Suprapubic skin (tissue), 4 donors: ENCODE measurements at places on chromosomes 2 and 18.
A peak's percentile ranks its signal among the peaks of the same experiment; 100 is the strongest.

DNA sequence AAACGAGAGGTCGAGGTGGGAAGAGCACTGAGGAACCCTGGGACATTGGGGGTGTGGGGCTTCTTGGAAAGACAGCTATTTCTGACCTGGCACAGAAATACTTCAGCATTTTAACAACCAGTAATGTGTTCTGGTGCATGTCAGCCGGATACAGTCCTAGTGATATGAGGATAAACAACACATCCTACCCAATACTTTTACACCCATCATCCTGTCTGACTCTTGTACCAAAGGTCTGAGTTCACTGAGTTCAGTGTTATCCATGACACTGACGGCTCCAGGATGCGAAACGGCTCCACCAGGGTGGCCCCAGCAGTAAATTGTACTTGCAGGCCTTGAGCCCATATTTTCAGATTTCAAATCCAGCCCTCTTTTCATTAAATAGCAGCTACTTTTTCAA, 65.9 kb upstream of the SH3BP4 start:
- no peaks in the 10 kb centered on the region for H3K36me3 ChIP-seq
- H3K27ac ChIP-seq: no peak overlapping the region
- DNase-seq: no peak
- peaks cover 13% of the 10 kb centered on the region for H3K4me1 ChIP-seq

DNA sequence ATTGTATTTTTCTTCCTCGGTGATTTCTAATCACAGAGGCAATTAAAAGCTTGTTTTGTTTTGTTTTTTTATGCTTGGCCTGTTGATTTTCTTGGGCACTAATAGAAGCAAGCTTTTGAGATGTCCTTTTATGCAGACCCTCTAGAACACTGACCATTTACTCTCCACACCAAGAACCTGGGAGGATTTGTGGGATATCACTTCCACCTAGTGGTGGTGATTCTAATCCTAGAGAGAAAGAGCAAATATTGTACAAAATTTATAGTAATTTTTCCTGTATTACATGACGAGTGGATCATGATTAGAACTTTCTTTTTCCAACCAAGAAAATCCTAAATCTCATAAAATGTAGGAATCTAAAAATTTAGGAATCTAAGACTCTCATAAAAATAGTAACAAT, 23.4 kb downstream of the NEMP2 start:
- no peak for DNase-seq
- no peaks in the 10 kb centered on the region for H3K27me3 ChIP-seq
- H3K27ac ChIP-seq: no peak overlapping the region
- H3K36me3 ChIP-seq: peaks cover 11% of the 10 kb centered on the region
- no peak overlapping the region for H3K4me3 ChIP-seq

DNA sequence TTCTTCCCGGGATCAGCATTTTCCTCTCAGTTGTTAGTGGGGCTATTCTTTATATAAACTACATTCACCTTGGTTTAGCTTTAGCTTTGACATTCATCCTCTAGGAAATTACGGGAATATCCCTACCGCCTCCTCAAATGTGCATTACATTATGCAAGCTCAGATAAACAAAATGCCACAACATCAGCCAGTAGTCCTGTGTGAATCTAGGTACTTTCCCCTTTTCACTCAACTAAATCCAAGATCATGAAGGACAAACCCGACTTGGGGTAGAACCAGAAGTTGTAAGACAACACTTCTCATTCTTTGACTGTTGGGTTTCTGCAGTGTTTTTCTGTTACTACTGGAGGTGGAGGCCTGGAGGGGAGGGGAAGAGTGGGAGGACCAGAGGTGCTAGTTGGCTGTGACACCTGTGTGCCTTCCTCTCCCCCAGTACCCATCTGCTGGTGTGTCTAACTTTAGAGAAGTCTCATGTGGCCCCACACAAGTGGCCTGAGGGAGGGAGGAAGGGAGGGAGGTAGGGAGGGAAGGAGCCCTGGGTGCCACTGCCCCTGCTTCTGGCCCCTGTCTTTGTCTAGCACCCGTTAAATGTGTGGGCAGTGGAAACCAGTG, 84.8 kb upstream of the BCL2L11 start:
- no peaks in the 10 kb centered on the region for H3K36me3 ChIP-seq
- no peaks in the 10 kb centered on the region for H3K4me1 ChIP-seq
- no peak overlapping the region for H3K4me3 ChIP-seq
- H3K27ac ChIP-seq: no peak overlapping the region

DNA sequence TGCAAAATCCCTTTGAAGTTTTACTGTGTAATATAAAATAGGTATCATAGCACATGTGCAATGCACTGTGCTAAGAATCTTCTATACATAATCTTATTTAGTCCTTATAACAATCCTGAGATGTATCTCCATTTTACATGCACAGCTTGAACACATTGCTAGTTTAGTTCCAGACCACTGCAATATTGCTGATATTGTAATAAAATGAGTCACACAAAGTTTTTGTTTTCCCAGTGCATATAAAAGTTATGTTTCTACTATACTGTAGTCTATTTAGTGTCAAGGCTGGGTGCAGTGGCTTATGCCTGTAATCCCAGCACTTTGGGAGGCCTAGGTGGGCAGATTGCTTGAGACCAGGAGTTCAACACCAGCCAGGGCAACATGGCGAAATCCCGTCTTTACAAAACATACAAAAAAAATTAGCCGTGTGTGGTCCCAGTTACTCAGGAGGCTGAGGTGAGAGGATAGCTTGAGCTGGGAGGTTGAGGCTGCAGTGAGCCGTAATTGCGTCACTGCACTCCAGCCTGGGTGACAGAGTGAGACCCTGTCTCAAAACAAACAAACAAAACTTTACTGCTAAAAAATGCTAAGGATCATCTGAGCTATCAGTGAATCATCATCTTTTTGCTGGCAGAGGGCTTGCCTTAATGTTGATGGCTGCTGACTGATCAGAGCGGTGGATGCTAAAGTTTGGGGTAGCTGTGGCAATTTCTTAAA, 1.7 kb upstream of the USP14 start:
- H3K4me3 ChIP-seq: no peak overlapping the region
- no peaks in the 10 kb centered on the region for H3K27me3 ChIP-seq
- H3K36me3 ChIP-seq: no peaks in the 10 kb centered on the region
- no peak for DNase-seq
- H3K27ac ChIP-seq: no peak overlapping the region
- peaks cover 25% of the 10 kb centered on the region for H3K4me1 ChIP-seq

GRCh38 chr2:205970348-205970747, 115.6 kb downstream of the INO80D start:
- H3K36me3 ChIP-seq: no peaks in the 10 kb centered on the region
- peak; percentile 11 for DNase-seq
- peaks cover 3% of the 10 kb centered on the region for H3K4me1 ChIP-seq
- H3K27me3 ChIP-seq: no peaks in the 10 kb centered on the region
- H3K4me3 ChIP-seq: no peak overlapping the region
- no peak overlapping the region for H3K27ac ChIP-seq
